ENCODE measurements at places on chromosomes 4 and X.
A peak's percentile ranks its signal among the peaks of the same experiment; 100 is the strongest.

DNA sequence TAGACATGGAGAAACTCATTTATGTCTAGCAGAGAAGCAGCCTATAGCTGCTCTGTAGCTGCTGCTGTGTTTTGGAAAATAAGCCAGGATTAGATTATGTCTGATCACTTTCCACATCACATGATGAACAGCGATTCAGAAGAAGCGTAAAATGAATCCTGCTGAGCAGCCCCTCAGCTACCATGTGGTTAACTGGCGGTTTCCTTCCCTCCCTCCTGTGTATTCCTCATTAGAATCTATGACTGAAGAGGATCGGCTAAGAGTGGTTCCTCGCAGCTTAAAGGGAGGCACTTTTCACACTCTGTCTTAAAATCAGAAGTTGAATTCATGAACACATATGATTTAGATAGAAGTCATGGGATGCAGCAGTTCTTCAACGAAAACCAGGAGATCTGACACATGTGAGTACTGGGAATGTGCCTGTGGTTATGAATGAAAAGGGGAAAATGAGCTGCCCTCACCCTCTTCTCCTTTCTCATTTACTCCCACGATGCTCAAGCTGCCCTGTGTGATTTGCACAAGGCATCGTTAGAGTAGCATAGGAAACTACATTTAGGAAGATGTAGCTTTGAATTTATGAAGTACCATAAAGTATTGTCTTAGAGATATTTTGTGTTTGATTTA lies at the start of gene PPEF1:
Gene PPEF1 (plus strand): TSS at position 220 of the 624 bp plus-strand sequence. CDS start 136 bp downstream, at position 356.
- no peak within 1 kb of the TSS for H3K4me3 ChIP-seq
- no peak within 1 kb of the TSS for H3K27ac ChIP-seq
- no peaks in the 10 kb centered on the region for H3K36me3 ChIP-seq
- no peaks in the 10 kb centered on the region for H3K27me3 ChIP-seq

DNA sequence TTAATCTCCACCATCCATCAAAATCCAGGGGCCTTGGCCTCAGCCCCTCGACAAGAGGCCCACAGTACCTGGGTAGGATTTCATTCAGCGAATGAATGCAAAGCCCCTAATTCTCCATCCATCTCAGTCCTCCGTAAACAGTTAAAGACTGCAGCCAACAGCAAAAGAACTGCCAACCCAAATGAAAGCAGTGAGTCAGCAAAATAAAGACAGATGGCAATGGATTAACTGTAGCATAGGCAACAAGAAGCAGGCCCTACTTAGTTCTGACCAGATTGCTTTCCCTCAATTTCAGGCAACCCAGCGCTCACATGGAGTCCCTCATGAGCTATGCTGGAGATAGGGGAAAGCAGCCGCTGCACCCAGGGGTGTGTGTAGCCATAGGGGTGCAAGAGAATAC lies 21.4 kb downstream of the PLAC1 start:
- no peak overlapping the region for H3K4me3 ChIP-seq
- no peaks in the 10 kb centered on the region for H3K36me3 ChIP-seq
- peaks cover 9% of the 10 kb centered on the region for H3K27me3 ChIP-seq

DNA sequence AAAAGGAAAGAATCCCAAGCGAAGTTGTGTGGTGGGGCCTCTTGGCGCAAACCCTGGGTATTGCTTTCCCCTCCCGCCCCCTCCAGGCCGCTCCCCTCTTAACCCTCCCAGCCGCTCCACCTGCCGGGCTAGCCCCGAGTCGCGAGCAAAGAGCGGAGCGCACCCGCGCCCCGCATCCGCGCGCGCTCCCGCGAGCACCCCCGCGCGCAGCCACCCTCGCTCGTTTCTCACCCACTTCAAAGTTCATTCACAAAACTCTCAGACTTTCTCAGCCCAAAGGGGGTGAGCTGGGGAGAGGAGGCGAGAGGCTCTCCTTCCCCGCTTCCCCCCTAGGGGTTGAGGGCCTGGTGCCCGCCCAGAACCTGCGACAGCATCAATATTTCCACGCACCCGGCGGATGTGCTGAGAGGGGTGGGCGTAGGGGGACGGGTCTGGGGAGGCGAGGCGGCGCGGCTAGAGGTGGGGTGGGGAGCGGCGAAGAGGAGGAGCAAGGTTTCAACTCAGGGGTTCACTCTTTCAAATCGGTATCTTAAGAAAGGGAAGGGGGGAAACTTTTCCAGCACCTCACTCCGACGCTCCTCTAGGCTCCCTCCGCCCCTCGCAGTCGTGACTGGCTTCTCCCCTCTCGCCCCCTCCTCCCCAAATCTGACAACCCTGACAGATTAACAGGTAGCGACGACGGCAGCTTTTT lies 1.8 kb downstream of the MAML3 start:
- H3K4me1 ChIP-seq: peaks cover 47% of the 10 kb centered on the region
- peak; percentile 81 for DNase-seq
- H3K4me3 ChIP-seq: peak overlapping the region; percentile 92
- H3K27me3 ChIP-seq: peaks cover 31% of the 10 kb centered on the region
- peak overlapping the region; percentile 91 for H3K27ac ChIP-seq

DNA sequence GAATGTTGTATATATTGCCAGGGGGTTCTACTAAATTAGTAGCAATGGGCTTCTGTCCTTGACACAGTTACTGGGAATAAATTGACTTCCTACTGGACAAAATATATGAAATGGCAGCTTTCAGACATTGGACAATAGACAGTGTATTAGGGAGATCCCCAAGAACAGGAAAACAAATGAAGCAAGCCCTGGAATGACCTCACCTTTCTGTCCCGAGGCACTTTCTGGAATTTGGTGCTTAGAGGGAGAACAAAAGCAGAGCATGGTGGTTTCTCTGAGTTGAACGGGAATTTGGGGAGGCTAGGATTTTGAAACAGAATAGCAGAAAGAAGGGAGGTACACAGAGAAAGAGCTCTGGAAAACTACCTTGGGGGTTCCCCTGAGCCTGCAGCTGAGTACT lies 187.7 kb upstream of the MAGEB2 start:
- no peak for DNase-seq
- H3K36me3 ChIP-seq: no peaks in the 10 kb centered on the region
- H3K27ac ChIP-seq: no peak overlapping the region

GRCh38 chrX:126237524-126237923 lies 71.4 kb upstream of the DCAF12L2 start:
- H3K4me3 ChIP-seq: no peak overlapping the region
- H3K27ac ChIP-seq: no peak overlapping the region
- H3K27me3 ChIP-seq: no peaks in the 10 kb centered on the region
- DNase-seq: no peak
- no peaks in the 10 kb centered on the region for H3K4me1 ChIP-seq

DNA sequence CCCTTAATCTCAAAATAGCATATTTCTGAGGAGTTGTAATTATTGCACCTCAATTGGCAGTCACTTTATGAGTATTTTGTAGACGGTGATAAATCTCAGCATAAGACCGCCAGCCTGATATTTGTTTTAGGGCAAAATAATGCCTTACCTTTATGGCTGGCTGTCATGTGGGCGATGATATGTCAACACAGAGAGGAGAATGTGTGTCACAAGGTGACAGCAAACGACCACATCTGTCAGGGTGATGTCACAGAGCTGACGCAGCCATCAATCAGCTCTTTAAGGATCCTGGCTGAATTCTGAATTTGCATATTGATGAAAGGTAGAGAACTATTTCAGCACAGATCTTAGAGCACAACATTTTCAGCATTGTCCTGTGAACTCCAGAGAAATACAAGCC lies 209.7 kb downstream of the CEP135 start:
- H3K36me3 ChIP-seq: no peaks in the 10 kb centered on the region
- no peak overlapping the region for H3K27ac ChIP-seq
- DNase-seq: peak; percentile 4
- H3K4me3 ChIP-seq: no peak overlapping the region

DNA sequence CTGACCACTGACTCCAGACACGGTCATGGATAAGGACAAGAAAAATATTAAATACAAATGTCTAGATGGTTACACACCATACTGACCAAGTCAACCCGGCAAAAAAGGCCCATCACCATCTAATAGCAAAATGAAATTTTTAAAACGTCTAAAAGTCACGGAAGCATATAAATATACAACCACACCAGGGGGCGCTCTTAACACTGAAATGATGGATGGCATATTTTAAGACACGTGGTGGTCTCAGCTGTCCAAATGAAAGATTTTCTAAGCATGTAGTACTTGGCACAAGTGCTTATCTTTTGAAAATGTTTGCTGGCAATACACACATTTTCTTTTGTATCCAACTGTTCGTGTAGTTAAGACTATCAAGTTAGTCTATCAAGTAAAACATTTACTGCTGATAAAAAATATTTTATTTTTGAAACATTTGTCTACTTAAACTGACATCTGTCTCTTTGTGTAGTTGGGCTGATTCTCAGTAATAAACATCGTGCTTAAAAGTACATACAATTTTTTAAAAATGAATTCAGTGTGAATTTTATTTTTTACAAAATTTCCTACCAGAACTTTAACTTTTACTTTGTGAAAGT lies 64.6 kb downstream of the COX7B2 start:
- peak; percentile 55 for DNase-seq
- H3K27ac ChIP-seq: no peak overlapping the region
- no peaks in the 10 kb centered on the region for H3K27me3 ChIP-seq
- no peak overlapping the region for H3K4me3 ChIP-seq

- H3K4me3 ChIP-seq: no peak overlapping the region
- peaks cover 14% of the 10 kb centered on the region for H3K36me3 ChIP-seq
- H3K27ac ChIP-seq: no peak overlapping the region
- no peak for DNase-seq
- H3K27me3 ChIP-seq: no peaks in the 10 kb centered on the region
These were observed 123.3 kb downstream of the KDM6A start for GRCh38 chrX:44996277-44996676.

- no peak overlapping the region for H3K4me3 ChIP-seq
- peaks cover 8% of the 10 kb centered on the region for H3K4me1 ChIP-seq
- no peak for DNase-seq
- H3K36me3 ChIP-seq: peaks cover under 1% of the 10 kb centered on the region
These were observed 8.3 kb upstream of the AGA start for GRCh38 chr4:177450426-177451107.

DNA sequence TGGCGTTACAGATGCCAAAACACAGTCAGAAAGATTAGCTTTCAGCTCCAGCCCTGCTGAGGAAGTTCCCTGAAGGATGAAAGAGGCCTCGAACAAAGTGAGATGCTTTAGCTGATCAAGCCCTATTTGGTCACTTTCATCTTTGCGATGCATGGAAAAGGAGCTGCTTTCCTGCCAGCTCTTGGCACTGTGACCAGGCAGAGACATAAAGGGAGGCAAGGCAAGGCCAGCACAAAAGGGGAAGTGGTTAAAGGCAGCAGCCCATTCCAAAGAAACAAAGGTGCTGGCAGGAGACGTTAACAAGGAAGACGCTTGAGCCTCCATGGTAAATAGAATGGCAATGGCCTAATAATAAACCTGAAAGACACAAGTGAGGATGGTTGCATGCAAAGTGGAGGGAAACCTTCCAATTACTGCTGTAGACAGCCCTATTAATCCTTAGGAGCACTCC lies 617.1 kb upstream of the INTU start:
- no peaks in the 10 kb centered on the region for H3K36me3 ChIP-seq
- H3K27ac ChIP-seq: no peak overlapping the region

DNA sequence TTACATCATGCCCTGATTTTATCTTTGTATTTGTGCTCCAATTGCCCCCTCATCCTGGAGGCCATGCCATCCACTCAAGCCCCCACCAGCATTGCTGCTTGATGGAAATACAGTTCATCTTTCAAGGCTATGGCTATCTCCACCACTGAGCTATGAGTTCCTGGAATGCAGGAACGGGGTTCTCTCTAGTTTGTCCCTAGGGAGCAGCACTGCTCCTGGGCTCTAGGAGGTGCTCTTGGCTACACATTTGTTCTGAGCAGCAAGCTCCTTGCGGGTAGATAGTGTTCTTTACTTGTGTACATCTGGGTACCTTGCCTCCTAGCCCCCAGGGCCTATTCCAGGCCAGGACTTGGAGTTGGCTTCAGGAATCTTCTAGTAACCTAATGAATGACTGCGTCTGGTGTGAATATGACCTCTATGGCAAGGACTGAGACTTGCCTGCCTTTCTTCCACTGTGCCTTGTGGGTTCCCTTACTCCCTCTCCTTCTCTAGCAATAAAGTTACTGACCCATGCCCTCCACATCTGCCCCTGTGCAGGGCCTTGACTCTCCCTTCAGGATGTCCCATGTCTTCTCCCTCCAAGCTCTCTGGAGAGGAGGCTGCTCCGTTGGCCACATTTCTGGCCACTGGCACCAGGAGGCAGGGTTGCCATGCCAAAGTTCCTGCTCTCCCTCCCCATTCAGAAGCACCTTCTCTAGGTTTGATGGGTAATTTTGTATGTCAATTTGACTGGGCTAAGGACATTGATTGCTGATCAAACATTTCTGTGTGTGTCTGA lies 7.6 kb downstream of the CITED1 start:
- H3K27me3 ChIP-seq: peaks cover 40% of the 10 kb centered on the region
- H3K4me3 ChIP-seq: no peak overlapping the region
- no peaks in the 10 kb centered on the region for H3K4me1 ChIP-seq
- no peaks in the 10 kb centered on the region for H3K36me3 ChIP-seq
- no peak overlapping the region for H3K27ac ChIP-seq

DNA sequence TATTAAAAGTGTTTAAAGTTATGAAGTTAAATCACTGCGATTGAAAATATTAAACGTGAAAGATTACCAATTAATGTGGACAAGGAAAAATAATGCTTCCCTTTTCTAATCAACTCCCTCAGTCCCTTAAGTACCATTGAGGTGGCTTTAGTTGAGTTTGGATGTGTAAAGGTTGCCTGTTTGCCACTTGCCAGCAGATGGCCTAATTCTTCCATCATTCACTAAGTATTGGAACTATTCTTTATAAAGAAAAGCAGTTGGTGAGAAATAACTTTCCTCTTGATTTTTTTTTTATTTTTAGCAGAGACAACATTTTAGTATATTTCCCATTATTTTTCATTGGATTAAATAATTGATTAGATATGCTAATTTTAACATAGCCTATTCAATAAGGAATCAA lies 295.9 kb upstream of the TACR3 start:
- no peak for DNase-seq
- H3K4me3 ChIP-seq: no peak overlapping the region
- H3K4me1 ChIP-seq: no peaks in the 10 kb centered on the region
- no peaks in the 10 kb centered on the region for H3K27me3 ChIP-seq
- no peak overlapping the region for H3K27ac ChIP-seq
- no peaks in the 10 kb centered on the region for H3K36me3 ChIP-seq

DNA sequence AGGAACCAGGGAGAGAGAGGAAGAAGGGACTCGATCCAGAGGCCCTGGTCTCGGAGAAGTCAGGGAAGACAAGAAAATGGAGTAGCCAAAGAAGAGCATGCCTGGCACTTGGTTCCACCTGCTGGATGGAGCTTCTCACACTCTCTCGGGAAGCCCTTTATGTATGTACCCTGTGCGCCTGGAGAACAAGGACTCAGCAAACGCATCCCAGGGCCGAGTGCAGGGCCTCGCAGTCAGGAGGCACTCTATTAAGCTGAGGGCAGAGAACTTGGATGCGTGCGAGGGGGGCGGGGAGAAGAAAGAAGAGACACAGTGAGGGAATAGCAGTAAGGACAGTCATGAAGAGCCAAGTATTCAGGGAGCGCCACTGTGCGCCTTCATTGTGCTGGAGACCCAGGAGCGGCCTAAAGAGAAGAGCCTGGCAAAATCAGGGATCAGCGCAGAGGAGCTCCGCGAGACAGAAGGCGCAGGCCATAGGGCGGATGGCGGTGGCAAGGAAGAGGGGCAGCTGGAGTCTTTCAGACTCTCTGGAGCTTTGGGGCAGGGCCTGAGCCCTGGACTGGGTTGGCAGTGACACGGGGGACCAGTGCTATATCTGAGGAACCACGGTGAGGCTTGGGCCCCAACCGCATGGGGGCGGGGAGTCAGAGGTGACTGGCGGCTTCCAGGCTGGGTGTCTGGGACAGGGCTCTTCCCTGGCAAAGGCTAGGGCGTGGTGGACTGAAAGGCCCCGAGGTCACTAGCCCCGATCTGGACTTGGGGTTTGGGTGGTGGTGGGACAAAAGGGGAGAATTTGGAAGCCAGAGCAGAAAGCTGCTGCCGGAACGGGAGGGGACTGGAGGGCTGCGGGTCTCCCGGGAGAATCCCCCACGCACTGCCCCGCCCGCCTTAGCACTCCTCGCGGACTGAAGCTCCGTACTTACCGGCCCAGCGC lies 1.9 kb upstream of the SEPTIN6 start:
- H3K27ac ChIP-seq: no peak overlapping the region
- no peaks in the 10 kb centered on the region for H3K27me3 ChIP-seq
- DNase-seq: no peak

All from activated naive CD8-positive, alpha-beta T cell treated with anti-CD3 and anti-CD28 coated beads, Interleukin-2, amount 50 U/mL, for 24 hours (primary cell).